ENCODE measurements at places on chromosomes 6 and 20.

DNA sequence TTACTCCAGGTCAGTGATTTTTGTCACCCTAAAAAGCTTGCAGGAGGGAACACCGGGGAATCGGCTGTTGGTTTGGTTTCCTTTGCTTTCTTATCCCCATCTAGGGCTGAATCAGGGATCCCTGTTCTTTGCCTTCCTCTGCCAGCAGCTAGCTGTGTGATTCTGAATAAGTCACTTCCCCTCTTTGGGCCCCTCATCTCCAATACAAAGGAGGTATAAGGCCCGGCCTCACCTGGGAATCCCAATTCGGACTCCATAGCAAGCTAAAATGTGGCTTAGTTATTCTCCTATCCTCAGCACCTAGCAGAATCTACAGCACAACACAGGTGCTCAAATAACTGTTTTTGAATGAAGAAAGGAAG lies 18.5 kb upstream of the ARMC12 start:
- DNase-seq = no peak

GRCh38 chr20:18840248-18840645 lies 26.7 kb downstream of the SCP2D1 start:
- no peak for DNase-seq

DNA sequence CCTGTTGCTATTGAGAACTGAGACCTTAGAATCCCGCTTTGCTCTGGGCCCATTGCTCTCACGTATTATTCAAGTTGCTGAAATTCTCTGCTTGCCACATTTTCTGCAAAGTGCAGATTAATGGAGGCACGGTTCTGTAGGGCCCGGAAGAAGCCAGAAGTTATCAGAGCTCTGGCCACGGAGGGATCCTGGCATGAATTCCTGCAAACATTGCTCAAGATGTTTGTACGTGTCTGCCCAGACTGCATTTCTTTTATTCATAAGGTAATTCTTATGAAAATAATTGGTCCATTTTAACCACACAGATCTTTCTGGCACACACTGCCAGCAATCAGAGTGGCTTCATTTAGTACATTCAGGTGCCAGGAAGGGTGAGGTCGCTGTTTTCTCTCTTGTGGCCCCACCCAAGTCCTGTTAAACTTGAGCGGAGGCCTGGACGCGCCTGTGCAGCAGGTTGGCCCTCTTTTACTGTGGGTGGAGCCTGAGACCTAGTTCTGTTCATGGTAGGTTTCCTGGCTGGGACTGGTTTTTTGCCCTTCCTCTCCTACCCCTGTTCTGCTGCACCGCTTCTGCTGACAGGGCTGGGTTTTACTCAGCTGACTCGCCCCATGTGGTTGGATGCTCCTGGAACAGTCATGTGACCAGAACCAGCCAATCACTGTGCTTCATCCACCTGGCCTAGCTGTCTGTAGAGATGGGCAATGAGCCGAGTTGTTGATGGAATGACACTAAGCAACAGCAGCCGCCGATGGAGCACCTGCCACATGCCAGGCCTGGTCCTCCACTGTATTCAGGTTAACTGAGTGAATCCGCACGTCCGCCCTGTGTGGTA lies 230.2 kb downstream of the CDH4 start:
- DNase-seq = no peak

DNA sequence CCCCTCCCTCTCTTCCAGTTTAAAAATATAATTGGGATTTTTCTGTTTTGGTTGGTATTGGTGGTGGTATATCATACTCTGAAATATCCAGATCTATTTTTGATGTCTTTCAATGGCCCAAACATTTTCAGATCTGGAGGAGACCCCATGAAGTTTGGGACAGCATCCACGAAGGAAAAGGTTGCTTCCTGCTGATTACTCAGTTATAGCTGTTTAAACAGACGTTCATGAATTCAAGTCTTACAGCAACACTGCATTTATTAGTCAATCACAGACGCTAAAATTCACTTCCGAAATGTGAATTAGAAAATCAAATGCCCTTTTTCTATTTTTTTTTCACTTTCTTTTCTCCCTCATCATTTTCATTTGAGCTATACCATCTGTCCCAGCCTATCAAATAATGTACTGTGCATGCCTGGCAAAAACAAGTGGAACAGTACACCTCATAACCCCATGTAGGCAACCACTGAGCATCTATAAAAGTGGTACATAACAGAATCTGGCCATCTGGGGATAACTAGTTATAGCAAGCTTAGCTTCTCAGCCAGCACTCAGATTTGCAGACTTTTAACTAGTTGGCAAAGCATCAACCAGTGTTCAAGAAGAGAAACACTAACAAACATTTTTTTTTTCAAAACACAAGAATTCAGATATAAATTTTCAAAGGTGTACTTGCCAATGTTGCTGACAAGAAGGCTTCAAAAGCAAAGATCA lies 124.5 kb downstream of the HIVEP2 start:
- DNase-seq = no peak

GRCh38 chr20:51666126-51666525 lies 102.1 kb downstream of the ATP9A start:
- DNase-seq = no peak

DNA sequence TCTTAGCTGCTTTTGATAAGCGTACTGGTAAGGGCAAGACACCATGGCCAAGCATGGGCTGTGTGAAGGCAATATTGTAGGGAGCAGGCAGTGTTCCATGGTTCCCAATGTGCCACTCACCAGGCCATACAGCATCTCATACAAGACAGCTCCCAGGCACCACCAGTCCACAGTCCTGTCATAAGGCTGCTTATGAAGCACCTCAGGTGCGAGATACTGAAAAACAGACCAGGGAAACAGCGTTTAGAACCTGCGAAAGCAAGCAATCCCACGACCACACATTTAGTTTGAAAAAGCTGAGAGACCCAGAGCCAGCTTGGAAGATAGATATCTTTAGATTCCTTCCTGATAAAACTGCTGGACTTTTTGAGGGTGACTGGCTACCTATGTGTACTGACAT lies 119.1 kb upstream of the SLC2A12 start:
- DNase-seq = no peak

GRCh38 chr6:14787677-14788076 lies 458.2 kb upstream of the JARID2 start:
- no peak for DNase-seq

- DNase-seq = no peak
These were observed 96.7 kb downstream of the KLHL32 start for GRCh38 chr6:97021194-97021593.

GRCh38 chr6:67127041-67127440 lies 1420.0 kb upstream of the EYS start:
- DNase-seq = no peak

DNA sequence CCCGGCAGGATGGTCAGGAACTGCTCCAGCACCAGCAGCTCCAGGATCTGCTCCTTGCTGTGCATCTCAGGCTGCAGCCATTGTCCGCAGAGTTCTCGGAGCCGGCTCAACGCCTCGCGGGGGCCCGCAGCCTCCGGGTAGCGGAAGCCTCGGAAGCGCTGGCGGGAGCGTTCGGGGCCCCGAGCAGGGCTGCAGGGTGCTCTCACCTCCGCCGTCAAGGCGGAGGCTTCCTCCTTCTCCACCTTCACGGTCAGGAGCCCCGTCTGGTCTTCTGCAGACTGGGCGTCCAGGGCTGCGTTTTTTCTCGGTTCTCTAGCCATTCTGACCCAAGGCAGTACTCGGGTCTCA lies 434 bp downstream of the ZKSCAN4 start:
- no peak for DNase-seq

GRCh38 chr6:69796073-69796641 lies 653 bp downstream of the LMBRD1 start:
- no peak for DNase-seq

GRCh38 chr6:66896415-66896814 lies 1189.4 kb upstream of the EYS start:
- DNase-seq = no peak

GRCh38 chr6:39997101-39997635 lies 62.9 kb upstream of the MOCS1 start:
- no peak for DNase-seq

DNA sequence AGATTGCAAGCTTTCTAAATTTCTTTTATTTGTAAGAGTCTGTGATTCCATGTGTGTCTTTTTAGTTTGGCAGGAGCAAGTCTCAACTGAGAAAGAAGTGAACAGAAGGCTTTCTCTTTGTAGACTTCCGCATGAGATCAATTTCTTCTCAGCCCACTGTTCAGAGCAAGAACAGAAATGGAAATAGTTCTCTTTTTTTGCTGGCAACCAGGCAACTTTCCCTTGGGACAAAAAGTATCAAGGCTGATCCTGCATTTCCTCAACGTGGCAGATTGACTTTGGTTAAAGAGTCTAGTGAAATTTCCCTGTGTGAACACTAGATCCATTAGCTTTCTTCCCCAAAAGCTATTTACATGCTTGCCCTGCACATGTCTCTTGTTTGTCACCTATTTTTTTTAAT lies 46.8 kb upstream of the JAG1 start:
- no peak for DNase-seq

- DNase-seq = no peak
These were observed 33.9 kb upstream of the MRGBP start for GRCh38 chr20:62762376-62762775.

DNA sequence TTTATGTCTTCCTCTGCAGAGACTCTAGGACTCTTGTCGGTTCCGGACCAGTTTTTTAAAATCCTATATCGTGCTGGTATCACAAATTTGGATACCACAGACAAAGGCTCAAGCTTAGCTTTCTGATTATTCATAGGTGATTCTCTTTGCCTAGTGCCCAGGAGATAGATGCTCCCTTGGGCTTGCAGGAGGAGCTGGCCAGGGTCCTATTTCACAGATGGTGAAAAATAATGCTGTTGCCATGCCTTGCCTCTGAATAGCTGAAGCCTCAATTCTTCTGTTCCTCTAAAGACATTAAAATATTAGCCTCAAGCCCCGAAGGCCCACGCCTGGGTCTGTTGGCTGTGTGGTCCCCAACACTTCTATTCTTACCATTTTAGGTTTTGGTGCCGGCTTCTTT lies 123.9 kb upstream of the BACH2 start:
- no peak for DNase-seq

GRCh38 chr6:27553123-27553904 lies 80.4 kb upstream of the ZNF184 start:
- DNase-seq = no peak

- DNase-seq = no peak
These were observed 77.5 kb downstream of the FKBP5 start for GRCh38 chr6:35611240-35611639.

DNA sequence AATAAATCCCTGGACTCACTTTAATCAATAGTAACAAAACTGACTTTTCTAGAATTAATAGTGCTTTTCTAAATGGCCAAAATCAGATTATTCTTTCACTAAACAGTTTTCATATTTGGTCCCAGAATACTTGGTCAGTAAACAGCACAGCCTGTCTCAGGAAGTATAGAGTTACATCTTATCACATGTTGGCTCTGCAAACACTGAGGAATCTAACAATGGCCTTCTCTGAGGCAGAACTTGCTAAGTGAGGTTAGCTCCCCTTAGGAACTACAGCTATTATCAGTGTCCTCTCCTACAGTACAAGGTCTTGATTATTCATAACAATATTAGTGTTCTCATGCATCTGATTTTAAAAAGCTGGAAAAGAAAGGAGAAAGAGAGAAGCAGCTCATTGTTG lies 1622.8 kb downstream of the HACE1 start:
- no peak for DNase-seq

DNA sequence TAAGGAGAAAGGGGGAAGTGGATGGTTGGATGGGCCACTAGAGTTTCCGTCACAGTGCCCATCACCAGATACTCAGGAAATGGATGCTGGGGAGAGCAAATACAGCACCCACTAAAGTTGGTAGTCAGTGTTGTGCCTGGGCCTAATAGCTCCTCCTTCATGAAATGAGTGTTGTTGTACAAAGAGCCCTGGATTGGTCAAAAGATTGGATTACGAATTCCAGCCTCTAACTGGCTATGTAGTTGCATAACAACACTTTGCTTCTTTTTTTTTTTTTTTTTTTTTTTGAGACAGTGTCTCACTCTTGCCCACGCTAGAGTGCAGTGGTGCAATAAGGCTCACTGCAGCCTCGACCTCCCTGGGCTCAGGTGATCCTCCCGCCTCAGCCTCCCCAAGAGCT lies 27.4 kb downstream of the KCNG1 start:
- peak; percentile 27 for DNase-seq

DNA sequence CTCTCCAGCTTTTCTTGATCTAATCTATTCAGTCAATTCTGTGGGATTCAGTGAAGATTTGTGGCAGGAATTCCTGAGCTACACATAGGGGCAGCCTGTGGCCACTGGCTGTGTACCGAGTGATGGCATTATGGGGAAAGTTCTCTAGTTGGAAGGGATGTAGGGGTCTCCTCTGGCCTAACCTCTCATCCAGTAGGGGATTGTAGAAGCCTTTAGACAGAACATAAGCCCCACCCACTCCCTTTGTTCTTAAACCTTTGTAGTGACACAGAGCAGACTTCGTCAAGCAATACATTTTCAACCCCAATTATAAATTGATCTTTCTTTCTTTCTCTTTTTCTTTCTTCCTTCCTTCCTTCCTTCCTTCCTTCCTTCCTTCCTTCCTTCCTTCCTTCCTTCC lies 188.9 kb downstream of the QKI start:
- DNase-seq = no peak

- no peak for DNase-seq
These were observed 49.1 kb downstream of the KCNB1 start for GRCh38 chr20:49433333-49433732.

DNA sequence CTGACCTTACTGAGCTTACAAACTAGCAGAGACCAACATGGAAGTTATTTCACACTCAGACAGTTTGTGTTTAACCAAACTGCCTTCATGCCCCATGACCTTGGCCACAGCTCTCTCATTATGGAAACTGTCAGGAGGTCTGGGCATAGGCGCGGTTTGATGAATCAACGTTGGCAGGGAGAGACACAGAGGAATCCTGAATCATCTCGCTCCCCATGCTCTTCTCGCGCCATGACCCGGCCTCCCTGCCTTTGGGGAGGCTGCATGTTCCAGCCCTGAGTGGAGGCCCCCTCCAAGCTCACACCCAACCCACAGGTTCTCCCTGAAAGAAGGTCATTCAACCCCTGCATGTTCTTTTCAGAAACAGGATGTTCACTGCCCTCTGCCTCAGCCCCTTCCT lies 15.9 kb upstream of the GDAP1L1 start:
- no peak for DNase-seq

- DNase-seq = no peak
These were observed 457.8 kb downstream of the HACE1 start for GRCh38 chr6:104401926-104402325.

DNA sequence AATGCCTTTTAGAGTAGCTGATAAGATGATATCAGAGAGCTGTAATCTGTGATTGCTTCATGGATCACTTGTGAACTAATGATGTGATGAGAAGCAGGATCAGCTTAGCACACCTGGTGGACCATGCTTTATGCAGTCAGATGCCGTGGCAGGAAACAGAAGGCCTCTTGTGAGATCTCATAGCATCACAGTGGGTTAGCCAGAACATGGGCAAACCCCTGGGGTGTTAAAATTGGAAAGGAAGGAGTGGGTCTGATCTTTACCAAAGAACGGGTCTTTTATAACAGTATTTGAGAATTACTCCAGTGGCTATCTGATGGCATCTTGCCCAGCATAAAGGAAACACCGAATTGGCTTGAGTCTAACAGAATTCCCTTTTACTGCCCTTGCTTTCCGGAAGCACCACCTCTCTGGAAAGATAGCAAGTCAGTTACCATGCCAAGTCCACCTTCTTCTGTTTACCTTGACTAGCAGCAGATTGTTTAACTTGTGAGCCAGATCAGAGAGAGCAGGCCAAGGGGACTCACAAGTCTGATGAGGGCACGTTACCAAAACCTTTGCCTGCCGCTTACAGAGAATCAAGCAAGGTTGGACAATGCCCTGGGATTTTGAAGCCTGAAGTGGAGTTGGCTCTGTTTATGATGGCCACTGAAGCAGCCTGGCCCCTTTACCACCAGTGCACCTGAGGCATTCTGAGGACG lies 20.9 kb upstream of the SRF start:
- DNase-seq = no peak

- no peak for DNase-seq
These were observed 129.8 kb downstream of the TPBG start for GRCh38 chr6:82493467-82493866.

GRCh38 chr6:37441651-37442050 lies 8.6 kb downstream of the CMTR1 start:
- no peak for DNase-seq
